HT1080 (cell line): ENCODE measurements at places on chromosomes 3 and 15. TPM values are rescaled to one million over a fixed set of nuclear protein-coding genes. Genes with fewer than 3 reads are reported as not detected.
A peak's percentile ranks its signal among the peaks of the same experiment; 100 is the strongest.

Gene LEKR1
- total RNA-seq, result 0.20 TPM in 1 of 2 replicates, not detected in the other

Gene ADGRG7
- total RNA-seq, result not detected in 2 replicates

GRCh38 chr15:86010398-86010797 is 69.3 kb upstream of the AGBL1 start:
- no peak for DNase-seq

- DNase-seq, result no peak
Observed at GRCh38 chr15:90892498-90893174, 8.3 kb downstream of the FES start.

DNA sequence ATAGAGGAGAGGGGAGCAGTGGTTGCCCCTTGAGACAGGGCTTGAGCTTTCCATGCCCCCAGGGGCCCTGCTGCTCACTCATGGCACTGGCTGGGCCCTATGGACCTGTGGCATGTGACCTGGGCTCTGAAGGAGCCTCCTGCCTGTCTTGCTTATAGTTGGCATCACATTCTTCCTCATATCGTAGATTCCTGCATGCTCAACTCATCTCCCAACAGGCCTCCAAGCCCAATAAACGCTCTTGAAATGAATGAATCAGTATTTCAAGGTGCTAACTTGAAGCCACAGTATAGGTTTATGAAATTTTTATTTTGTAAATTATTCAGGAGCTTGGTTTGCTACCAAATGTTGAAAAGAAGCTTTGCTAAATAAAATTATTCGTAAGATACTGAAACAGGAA is 93.3 kb upstream of the SLC7A14 start:
- DNase-seq, result no peak

GRCh38 chr3:185351396-185351795 is 11.5 kb upstream of the MAP3K13 start:
- DNase-seq, result no peak

DNA sequence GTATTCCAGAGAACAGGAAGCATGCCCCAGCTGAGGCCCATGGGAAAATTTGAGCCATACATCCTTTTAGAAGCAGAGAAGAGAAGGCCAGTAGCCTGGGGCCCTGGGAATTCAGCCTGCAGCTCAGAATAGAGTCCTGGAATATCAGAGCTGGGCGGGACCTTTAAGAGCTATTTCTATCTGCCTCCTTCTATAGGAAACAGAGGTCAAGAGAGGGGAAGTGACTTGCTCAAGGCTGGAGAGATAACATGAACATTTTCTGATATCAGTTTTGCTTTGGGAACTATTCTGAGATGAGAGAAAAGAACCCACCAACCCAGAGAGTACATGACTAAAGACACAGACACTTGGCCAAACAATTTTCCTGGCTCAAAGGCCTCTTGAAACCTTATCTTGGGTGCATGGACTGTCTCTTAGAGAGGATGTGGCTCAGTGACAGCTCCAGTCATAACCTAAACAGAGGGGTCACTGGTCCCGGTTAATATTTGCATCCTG is 26.0 kb downstream of the MASP1 start:
- DNase-seq, result no peak

DNA sequence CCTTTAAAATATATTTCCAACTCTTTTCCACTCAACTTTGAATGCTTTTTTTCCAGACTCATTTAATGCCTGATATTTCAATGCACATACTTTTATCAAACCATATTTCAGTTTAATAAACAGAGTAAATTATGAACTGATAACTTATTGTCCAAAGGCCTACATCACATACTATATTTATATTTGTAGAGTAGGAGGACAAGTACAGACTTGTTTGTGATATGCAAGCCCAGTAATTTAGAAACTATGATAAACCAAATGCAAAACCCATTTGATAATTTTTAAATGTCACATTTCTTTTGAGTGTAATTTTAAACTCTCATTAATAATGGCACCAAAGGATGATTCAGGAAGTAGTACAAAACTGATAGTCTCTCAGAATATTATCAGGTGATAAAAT is 3.3 kb downstream of the RFX7 start:
- no peak for DNase-seq

Gene EPHA3
- total RNA-seq, result not detected in 2 replicates

Gene NRROS
- 4.0 and 7.1 TPM in 2 replicates for total RNA-seq

DNA sequence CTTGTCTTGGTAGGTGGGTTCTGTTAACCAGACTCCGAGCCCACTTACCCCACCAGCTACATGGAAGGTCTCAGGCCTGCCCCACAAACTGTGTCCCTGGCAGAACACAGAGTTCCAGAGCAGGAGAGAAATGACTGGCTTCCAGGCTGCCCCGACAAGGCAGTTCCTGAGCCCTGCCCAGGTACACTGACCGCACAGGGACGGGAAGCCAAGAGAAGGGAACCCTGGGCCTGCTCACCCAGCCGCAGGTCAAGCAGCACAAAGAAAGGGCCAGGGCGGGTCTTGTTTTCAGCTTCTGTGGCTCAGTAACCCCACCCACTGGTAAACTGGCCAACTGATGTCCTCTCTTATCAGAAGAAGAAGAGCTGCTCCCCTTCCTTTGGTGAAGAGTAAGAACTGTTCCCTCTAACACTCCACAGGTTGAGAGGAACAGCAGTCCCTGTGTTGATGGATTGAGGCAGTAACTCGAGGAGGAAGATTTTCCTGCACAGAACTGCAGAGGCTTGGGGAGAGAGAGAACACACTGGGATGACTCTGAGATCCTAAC is 68.4 kb downstream of the CRTC3 start:
- no peak for DNase-seq

Gene DAPK2
- total RNA-seq, result 0.43 TPM in 1 of 2 replicates, not detected in the other

GRCh38 chr3:27368831-27369607 is at the start of gene NEK10:
Gene NEK10 (minus strand): TSS chr3:27369383. CDS start chr3:27352882, 16,501 bp downstream.
- DNase-seq, result peak; percentile 36

- DNase-seq, result no peak
Observed at GRCh38 chr15:31262143-31262530, 64.5 kb upstream of the KLF13 start.

DNA sequence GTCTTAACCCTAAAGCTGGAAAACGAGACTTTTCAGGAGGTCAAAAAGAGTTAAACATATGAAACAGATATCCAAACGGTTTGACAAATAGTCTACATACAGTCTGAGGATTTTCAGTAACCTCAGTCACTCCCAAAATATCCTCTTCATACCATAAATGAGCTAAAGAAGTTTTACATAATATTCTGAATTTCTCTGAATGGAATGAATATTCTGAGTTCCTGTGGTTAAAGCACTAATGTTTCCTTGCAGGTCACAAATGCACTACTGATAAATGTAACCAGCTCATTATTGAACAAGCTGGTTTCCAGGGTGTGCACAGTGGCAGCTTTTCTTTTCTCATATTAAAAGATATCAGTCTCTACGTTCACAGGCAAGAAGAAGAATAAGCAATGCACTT is 137.4 kb upstream of the POU1F1 start:
- no peak for DNase-seq

DNA sequence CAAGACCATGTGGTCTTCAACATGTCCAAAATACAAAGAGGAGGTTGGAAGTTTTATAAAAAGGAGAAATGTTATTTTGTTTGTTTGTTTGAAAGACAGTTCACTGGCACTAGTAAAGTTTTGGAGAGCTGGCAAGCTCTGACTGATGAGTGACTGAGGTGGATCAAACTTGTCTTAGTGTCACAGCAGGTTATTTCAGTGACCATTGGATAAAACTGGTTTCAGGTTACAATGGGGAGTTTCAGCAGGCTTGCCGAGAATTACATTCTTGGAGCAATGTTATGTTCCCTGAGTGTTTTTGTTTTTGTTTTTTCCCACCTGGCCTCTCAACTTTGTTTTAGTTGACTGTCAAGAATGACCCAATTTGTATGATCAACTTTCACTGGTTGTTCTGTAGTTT is 414.5 kb upstream of the ARHGEF26 start:
- DNase-seq, result no peak

Gene POTEB3
- total RNA-seq, result not detected in 2 replicates

DNA sequence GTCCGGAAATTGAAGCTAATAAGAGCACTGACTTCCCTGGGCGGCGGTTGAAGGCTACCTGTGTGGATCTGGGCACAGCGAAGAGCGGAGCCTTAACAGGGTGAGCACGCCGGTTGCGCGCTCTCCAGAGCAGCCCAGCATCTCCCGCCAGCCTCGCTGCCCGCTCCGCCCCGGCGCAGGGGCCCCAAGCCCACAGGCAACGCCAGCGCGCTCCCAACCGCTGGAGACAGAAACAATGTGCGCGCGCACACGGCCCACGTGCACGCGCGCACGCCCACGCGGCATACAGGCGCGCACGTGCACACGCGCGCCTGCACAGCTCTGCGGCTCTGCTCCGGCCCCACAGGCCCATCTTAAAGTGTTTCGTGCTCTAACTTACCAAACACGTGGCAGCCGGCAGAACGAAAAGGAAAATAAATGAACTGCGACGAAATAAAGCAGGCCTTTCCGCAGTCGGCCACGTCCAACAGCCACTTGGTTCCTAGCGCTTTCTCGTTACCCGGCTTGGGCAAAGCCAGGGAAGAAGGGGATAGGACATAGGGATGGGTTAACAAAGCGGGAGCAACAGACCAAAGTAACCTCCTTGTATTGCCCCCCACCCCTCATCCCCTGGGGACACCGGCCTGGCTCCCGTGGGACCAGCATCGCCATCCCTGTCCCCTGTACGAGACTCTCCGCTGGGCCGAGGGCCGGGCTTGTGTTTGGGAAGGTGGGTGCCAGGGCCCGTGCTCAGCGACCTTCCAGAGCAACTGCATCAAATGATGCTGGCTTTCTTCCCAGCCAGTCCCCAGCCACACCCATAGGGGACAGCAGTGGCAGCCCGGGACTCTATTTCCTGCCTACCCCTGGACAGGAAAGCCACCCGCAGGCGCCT is 203.7 kb downstream of the ABHD5 start:
- no peak for DNase-seq

DNA sequence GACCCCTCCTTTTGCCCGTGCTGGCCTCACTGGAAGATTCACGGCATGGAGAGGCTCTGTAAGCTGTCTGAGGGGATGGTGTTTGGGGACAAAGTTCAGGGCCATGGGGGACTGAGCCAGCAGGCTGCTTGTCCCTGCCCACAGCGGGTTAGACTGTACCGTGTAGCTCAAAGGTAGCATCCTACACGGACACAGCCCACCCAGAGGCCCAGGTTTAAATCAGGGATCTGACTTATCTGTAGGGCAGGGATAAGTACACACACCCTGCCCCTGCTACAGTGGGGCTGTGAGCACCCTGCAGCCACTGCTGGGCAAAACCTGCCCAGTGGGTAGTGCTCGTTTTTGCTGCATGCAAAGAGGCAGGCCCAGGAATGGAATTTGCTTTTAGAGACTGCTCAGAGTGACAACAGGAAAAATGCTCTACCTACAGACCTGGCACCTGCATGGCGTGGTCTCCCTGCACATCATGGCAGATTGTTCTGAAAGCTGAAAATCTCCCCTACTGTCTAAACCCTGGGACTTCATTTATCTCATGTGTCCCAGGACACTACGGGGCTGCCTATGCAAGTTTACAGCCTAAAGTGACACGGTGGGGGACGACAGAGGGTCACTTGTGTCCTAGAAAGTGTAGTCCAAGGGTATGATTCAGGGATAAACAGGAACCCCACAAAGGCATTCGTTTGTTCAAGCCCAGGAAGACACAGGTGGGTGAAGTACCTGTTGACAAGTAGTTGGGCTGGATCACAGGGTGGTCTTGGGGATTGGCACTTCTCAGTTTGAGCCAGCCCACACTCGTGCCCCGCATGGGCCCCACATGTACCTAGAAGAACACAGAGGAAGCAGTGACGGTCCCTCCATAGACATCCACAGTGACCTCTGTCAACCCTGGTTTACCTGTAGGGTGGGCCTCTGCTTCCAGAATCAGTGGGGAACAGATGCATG is 27.7 kb downstream of the CHDH start:
- no peak for DNase-seq

DNA sequence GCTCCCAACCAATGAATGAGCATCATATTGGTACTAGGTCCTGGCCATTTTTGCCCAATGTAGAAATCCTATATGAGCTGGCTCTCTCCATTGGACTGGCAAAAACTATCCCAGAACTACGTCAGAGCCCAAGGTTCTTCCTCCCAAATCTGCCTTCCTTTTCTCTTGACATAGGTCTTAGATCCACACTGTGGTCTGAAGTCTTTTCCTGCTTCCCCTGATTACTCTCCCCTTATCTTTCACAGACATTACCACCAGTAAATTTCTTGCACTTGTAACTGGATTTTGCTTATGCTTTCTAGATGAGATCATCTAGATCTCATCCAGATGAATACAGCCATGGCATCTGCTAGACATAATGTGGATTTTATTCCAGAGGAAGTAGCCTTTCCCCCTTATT is 141.2 kb upstream of the GADL1 start:
- DNase-seq, result peak; percentile 36
